ENCODE measurements at places on chromosomes 16 and 17.
A peak's percentile ranks its signal among the peaks of the same experiment; 100 is the strongest.

- DNase-seq: peak; percentile 78
- H3K27ac ChIP-seq: peak overlapping the region; percentile 34
- peaks cover 18% of the 10 kb centered on the region for H3K36me3 ChIP-seq
- H3K4me3 ChIP-seq: no peak overlapping the region
Observed at GRCh38 chr17:44095647-44096496, 25.3 kb downstream of the G6PC3 start.

DNA sequence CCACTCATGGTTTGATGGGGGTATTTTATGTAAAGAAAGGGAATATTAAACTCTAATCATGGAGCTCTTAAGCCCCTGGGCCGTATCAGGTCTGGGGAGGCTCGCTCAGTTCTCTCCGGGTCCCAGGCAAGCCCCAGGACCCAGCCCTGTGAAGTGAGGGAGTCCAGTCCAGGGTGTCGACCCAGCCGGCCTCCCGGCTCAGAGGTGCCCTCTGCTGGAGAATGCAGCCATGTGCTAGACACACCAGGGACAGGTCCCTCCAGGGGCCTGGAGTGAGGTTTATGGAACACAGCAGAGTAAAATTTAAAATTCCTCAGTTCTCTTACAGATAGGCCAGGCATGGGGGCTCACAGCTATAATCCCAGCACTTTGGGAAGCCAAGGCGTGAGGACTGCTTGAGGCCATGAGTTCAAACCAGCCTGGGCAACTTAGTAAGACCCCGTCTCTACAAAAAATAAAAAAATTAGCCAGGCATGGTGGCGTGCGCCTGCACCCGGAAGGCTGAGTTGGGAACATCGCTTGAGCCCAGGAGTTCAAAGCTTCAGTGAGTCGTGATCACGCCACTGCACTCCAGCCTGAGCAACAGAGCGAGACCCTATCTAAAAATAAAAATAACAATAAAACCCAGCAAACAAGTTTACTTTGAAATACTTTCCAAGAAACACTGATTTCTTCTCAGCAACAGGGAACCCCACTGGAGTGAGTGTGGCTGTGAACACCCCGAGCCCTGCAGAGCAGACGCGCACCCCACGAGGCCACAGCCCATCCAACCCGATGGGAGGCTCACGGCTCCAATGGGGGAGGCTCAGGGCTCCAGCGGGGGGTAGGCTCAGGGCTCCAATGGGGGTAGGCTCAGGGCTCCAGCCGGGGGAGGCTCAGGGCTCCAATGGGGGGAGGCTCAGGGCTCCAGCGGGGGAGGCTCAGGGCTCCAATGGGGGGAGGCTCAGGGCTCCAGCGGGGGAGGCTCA lies 72.2 kb downstream of the ZNF778 start:
- H3K4me3 ChIP-seq: no peak overlapping the region
- H3K27me3 ChIP-seq: no peaks in the 10 kb centered on the region
- peaks cover 6% of the 10 kb centered on the region for H3K36me3 ChIP-seq
- H3K27ac ChIP-seq: no peak overlapping the region

DNA sequence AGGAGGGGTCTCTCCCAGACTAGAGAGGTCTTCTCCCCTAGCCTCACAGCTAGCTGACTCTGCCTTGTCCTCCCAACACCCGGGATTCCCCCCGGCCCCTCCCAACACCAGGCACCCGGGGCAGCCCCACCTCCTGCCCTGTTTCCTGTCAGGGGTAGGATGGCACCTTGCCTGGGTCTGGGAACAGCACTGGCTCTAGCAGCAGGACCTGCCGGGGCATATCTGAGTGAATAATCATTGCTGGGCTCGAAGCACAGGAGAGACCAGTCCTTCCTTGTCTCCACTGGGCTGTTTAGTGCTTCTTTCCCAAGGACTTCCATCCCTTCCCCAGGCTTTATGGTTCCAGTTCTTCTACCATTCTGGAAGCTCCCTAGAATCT lies 25.7 kb downstream of the MINK1 start:
- no peaks in the 10 kb centered on the region for H3K4me1 ChIP-seq
- H3K4me3 ChIP-seq: no peak overlapping the region
- H3K36me3 ChIP-seq: no peaks in the 10 kb centered on the region

DNA sequence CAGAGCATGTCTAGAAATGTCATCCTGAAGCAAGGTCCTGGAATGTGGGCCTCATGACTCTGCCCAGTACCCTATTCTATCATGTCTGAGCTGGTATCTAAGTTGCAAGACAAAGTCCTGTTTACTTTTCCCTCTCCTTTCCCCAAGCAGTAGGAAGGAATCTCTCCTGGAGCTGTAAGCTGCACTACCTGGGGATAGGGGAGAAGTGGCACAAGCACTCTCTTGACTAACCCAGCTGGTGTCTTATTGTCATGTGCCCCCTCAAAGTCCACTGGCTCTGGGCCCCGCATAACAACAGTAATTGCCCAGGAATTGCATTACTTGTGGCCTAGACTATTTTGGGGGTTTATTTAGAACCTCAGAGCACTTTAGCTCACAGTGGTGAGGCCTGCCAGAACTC lies 1366.3 kb upstream of the GOT2 start:
- H3K27ac ChIP-seq: no peak overlapping the region
- no peaks in the 10 kb centered on the region for H3K4me1 ChIP-seq
- no peaks in the 10 kb centered on the region for H3K36me3 ChIP-seq
- DNase-seq: no peak

DNA sequence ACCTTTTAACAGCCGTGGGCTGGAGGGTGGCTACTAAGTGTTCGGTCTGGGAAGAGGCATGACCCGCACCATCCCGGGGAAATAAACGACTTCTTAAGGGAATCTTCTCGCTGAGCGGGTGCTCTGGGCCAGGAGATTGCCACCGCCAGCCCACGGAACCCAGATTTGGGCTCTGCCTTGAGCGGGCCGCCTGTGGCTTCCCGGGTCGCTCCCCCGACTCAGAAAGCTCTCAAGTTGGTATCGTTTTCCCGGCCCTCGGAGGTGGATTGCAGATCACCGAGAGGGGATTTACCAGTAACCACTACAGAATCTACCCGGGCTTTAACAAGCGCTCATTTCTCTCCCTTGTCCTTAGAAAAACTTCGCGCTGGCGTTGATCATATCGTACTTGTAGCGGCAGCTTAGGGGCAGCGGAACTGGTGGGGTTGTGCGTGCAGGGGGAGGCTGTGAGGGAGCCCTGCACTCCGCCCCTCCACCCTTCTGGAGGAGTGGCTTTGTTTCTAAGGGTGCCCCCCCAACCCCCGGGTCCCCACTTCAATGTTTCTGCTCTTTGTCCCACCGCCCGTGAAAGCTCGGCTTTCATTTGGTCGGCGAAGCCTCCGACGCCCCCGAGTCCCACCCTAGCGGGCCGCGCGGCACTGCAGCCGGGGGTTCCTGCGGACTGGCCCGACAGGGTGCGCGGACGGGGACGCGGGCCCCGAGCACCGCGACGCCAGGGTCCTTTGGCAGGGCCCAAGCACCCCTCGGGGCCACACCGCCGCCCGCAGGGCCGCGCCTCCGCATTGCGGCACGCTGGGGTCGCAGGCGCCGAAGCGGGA lies 3.6 kb upstream of the CBX4 start:
- no peak overlapping the region for H3K27ac ChIP-seq
- H3K4me3 ChIP-seq: no peak overlapping the region
- no peaks in the 10 kb centered on the region for H3K4me1 ChIP-seq
- no peak for DNase-seq
- H3K27me3 ChIP-seq: no peaks in the 10 kb centered on the region

DNA sequence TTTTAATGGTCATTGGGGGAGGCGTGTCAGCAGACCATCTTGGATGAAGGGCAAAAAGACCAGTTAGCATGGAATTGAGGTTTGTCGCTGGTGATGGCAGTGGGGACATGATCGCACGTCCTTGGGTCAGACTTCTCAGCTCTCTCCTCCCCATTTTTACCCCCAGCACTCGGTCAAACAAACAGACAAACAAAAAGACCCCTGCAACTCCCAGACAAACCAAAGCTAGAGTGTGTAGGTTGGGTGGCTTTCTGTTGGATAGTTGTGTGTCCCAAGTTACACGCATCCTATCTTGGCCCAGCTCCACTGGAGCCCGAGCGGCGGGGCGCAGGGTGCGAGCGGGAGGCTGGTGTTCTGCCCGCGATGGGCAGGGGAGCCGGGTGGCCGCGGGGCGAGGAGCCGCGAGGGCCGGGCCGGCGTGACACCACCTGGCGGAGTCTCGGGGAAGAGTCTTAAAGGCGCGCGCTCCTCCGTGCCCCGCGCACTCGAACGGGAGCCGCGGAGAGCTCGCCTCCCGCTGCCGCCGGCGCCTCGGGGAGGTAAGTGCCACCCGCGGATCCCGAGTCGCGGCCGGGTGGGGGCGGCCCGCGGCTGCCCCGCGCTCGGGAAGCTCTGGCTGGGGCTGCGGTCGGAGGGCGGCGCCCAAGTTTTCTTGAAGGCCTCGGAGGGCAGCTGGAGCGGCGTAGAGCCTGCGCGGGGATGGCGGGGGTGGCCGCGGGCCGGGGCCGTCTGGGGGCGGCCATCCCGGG lies 18.5 kb upstream of the NTN1 start:
- H3K4me3 ChIP-seq: peak overlapping the region; percentile 64
- no peaks in the 10 kb centered on the region for H3K4me1 ChIP-seq
